Activated CD4-positive, alpha-beta T cell treated with anti-CD3 and anti-CD28 coated beads for 36 hours (primary cell): ENCODE measurements at places on chromosomes 7 and 10. TPM values are rescaled to one million over a fixed set of nuclear protein-coding genes. Genes with fewer than 3 reads are reported as not detected.

GRCh38 chr10:81546243-81546642 lies 328.8 kb upstream of the NRG3 start:
- no peaks in the 10 kb centered on the region for H3K4me1 ChIP-seq
- no peak for DNase-seq
- no peak overlapping the region for H3K27ac ChIP-seq
- no peaks in the 10 kb centered on the region for H3K36me3 ChIP-seq
- no peak overlapping the region for H3K4me3 ChIP-seq
- no peaks in the 10 kb centered on the region for H3K27me3 ChIP-seq

- no peak overlapping the region for H3K4me3 ChIP-seq
- DNase-seq: no peak
- H3K36me3 ChIP-seq: no peaks in the 10 kb centered on the region
- H3K27ac ChIP-seq: no peak overlapping the region
- no peaks in the 10 kb centered on the region for H3K4me1 ChIP-seq
These were observed 25.3 kb upstream of the PPP2R2D start for GRCh38 chr10:131875501-131875900.

GRCh38 chr7:88795553-88795952 lies at the start of gene TEX47:
Gene TEX47 (minus strand): TSS chr7:88795737. CDS start chr7:88794942, 795 bp downstream.
- no peaks in the 10 kb centered on the region for H3K36me3 ChIP-seq
- no peak for DNase-seq
- peaks cover 5% of the 10 kb centered on the region for H3K27me3 ChIP-seq
- H3K27ac ChIP-seq: no peak within 1 kb of the TSS
- no peak within 1 kb of the TSS for H3K4me3 ChIP-seq
- H3K4me1 ChIP-seq: no peaks in the 10 kb centered on the region

DNA sequence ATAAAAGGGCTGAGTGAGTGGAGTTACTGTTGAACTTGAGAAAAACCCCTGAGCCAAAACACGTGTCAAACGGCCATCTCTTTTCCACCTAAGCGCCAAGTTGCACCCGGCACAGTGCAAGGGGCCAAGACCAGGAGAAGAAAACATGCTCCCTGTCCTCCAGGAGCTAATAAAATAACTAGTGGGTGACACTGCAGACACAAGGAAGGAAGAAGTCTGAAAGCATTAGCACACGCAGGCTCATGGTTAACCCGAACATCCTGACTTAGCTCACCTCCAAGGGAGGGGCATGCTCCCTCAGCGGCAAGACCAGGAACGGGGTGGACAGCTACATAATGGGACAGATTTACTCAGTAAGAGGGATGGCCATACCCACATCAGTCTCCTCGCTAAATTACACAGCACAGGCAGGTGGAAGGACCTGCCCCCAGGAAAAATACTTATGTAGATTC lies 65.0 kb downstream of the PIP4K2A start:
- H3K27me3 ChIP-seq: no peaks in the 10 kb centered on the region
- peak; percentile 69 for DNase-seq
- peak overlapping the region; percentile 93 for H3K27ac ChIP-seq
- H3K4me1 ChIP-seq: peaks cover 90% of the 10 kb centered on the region

Gene PPP1R3C
- 0.63 TPM for total RNA-seq

DNA sequence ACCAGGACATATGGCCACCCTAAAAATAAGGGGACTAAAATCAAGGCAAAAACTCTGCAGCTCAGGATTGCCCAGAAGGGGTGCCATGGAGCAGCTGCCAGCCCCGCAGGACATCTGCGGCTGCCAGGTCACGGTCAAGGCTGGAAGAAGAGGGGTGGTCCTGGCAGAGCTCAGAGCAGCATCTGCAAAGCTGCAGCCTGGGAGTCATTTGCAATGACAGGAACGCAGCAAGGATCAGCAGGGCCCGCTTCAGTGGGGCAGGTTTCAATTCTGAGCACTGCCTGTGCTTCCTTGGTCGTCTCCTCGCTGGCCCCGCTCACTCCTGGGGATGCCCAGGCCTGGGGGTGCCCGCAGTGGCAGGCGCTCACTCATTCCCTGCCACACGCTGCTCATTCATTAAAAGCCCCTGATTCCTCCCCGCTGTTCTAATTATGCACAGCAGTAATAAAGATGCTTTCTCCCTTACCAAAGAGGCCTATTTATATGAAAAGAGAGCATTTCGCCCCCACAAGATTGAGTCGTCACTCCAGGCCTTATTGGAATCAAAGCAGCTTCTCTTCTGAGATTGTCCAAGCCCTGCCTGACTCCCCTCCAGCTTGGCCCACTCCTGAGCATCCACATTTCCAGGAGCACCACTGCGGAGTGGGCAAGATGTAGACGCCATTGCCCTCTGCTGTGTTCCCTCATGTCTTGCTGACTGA lies 4.6 kb downstream of the HSPA12A start:
- no peak for DNase-seq
- H3K4me3 ChIP-seq: no peak overlapping the region
- H3K27me3 ChIP-seq: peaks cover 50% of the 10 kb centered on the region
- H3K4me1 ChIP-seq: no peaks in the 10 kb centered on the region
- H3K36me3 ChIP-seq: no peaks in the 10 kb centered on the region

DNA sequence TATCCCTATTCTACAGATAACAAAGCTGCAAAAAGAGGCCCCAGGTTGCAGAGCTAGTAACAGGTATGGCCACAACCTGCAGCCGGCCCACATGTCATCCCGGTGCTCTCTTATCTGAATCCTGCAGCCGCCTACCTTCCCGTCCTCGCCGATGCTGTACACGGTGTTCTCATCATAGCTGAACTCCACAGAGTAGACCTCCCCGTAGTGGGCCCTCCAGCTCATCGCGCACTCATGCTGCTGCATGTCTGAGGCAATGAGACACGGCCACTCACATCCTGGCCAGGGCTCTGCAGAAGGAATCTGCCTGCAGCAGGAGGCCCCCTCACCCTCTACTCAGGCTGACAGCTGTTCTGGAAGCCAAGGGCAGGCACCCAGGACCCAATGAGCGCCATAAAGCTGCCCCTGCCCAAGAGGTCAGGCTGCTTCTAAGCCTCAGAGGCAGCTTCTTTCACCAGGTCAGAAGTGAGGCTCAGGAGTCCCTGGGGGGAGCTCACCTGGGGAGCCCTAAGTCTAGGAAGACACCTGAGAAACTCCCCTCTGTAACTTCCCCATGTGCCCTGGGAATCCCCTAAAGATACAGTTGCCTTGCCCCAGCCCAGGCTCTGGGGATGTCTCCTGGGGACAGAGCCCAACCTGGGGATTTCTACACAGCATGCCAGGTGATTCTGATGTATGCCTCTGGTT lies 17.9 kb upstream of the CYREN start:
- DNase-seq: no peak
- H3K27ac ChIP-seq: no peak overlapping the region
- peaks cover 53% of the 10 kb centered on the region for H3K36me3 ChIP-seq
- H3K4me3 ChIP-seq: no peak overlapping the region

Gene IDI2
- not detected for total RNA-seq

- H3K36me3 ChIP-seq: no peaks in the 10 kb centered on the region
- no peak for DNase-seq
- H3K27ac ChIP-seq: no peak overlapping the region
- H3K4me3 ChIP-seq: no peak overlapping the region
- H3K27me3 ChIP-seq: no peaks in the 10 kb centered on the region
These were observed 692.6 kb downstream of the SUGCT start for GRCh38 chr7:40827222-40828085.

DNA sequence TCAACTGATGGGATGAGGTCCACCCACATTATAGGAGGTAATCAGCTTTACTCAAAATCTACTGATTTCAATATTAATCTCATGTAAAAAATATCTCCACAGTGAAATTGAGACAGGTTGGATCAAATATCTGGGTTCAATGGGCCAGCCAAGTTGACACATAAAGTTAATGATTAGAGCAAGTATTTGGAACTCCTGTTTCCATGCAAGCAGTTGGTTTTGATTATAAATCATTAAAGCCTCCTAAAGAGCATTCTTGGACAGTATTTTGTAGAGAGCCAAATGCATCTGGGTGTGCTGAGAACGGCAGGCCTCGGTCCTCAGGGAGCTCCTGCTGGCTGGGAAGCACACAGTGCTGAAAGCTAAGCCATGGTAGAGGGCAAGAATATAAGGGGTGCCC lies 126.9 kb upstream of the BTBD16 start:
- no peak overlapping the region for H3K4me3 ChIP-seq
- DNase-seq: no peak
- no peak overlapping the region for H3K27ac ChIP-seq

GRCh38 chr10:14605231-14605925 lies 169.3 kb downstream of the FAM107B start:
- H3K27ac ChIP-seq: peak overlapping the region; percentile 99
- peaks cover 63% of the 10 kb centered on the region for H3K4me1 ChIP-seq
- DNase-seq: peak; percentile 64
- H3K36me3 ChIP-seq: peaks cover 26% of the 10 kb centered on the region
- peak overlapping the region; percentile 85 for H3K4me3 ChIP-seq
- no peaks in the 10 kb centered on the region for H3K27me3 ChIP-seq

DNA sequence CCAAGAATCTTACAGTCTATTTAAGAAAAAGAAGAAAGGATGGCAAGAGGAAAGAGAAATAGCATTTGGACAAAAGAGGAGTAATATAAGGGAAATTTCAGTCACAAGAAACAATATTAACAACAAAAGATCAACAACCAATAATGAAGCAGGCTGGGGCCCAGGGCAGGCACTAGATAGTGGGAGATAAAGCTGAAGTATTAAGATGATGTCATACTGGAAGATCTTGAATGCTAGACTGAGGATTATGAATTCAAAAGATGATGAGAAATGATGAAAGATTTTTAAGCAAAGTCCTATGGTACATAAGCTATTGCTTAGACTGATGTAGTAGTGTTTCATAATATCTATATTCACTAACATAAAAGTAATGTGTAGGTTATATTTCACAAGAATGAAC lies 51.8 kb upstream of the SPOCK2 start:
- peaks cover 16% of the 10 kb centered on the region for H3K4me1 ChIP-seq
- H3K36me3 ChIP-seq: peaks cover 20% of the 10 kb centered on the region
- peak overlapping the region; percentile 34 for H3K27ac ChIP-seq
- no peak for DNase-seq
- no peak overlapping the region for H3K4me3 ChIP-seq

Gene CPEB3
- total RNA-seq: 1.4 TPM

- H3K27me3 ChIP-seq: peaks cover 30% of the 10 kb centered on the region
- peaks cover 3% of the 10 kb centered on the region for H3K4me1 ChIP-seq
- H3K27ac ChIP-seq: no peak overlapping the region
- H3K36me3 ChIP-seq: peaks cover 2% of the 10 kb centered on the region
- DNase-seq: no peak
These were observed 2.8 kb downstream of the FAM20C start for GRCh38 chr7:195010-195829.

Gene TMEM229A
- not detected for total RNA-seq

DNA sequence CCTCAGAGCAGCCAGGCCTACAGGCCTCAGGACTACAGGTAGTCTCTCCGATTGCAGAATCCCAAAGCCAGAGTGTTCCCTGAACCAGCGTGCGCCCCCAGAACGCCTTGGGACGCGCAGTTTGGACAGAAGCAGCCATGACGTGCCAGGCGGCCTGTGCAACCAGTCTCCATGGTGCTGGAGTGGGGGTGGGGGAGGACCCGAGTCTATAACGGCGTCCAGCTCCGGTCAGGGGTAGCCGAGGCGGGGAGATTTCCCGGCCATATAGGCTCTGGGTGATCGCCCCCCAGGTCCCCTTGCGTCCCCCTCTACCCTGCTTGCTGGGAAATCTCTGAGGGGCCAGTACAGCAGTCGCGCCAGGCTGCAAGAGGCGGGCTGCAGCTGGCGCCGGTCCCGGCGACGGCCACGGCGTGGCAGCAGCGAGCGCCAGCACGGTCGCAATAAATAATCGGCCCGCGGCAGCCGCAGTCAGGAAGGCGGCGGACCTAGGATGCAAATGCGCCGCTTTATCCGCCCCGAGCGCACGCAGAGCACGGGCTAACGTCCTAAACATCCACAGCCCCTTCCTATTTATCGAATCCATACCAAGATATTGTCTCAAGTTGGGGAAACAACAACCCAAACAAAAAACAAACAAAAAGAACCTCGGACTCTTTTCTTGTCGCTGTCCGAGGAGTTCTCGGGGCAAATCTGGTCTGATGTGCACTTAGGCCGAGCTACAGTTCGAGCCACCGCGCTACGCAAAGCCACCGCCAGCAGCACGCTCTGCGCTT lies 1.6 kb downstream of the HOXA3 start:
- no peaks in the 10 kb centered on the region for H3K36me3 ChIP-seq
- peak overlapping the region; percentile 35 for H3K4me3 ChIP-seq
- H3K4me1 ChIP-seq: peaks cover 36% of the 10 kb centered on the region
- peaks cover 83% of the 10 kb centered on the region for H3K27me3 ChIP-seq

DNA sequence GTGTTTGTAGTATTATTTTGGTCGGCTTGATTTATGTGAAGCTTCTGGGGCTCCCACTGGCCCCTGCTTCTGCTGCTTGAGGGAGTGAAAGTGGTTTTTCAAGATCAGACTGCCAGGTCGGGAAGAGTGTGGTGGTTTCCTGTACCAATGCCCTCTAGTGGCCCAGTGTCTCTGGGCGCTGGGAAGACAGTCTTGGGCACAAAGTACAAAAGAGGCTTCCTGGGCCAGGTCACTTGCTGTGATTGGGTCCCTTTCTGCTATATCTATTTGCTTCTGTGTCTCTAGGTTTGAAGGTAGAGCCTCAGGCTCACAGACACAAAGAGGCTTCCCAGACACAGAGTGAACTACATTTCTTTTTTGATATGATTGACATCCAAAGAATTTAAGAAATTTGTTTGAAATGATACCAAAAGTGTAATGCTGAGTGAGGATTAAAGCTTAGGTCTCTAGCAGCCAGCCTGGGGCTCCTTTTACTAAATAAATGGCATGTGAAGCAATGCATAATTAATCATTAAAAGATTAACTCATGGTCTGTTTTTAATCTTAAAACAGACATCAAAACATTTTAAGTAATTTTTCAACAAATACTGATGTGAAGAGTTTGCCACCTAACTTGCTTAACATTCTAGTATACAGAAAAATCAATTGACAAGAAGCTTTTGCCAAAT lies 36.3 kb downstream of the ABCB1 start:
- H3K4me1 ChIP-seq: peaks cover 4% of the 10 kb centered on the region
- no peaks in the 10 kb centered on the region for H3K27me3 ChIP-seq
- H3K27ac ChIP-seq: no peak overlapping the region
- H3K4me3 ChIP-seq: no peak overlapping the region
- peak; percentile 46 for DNase-seq

DNA sequence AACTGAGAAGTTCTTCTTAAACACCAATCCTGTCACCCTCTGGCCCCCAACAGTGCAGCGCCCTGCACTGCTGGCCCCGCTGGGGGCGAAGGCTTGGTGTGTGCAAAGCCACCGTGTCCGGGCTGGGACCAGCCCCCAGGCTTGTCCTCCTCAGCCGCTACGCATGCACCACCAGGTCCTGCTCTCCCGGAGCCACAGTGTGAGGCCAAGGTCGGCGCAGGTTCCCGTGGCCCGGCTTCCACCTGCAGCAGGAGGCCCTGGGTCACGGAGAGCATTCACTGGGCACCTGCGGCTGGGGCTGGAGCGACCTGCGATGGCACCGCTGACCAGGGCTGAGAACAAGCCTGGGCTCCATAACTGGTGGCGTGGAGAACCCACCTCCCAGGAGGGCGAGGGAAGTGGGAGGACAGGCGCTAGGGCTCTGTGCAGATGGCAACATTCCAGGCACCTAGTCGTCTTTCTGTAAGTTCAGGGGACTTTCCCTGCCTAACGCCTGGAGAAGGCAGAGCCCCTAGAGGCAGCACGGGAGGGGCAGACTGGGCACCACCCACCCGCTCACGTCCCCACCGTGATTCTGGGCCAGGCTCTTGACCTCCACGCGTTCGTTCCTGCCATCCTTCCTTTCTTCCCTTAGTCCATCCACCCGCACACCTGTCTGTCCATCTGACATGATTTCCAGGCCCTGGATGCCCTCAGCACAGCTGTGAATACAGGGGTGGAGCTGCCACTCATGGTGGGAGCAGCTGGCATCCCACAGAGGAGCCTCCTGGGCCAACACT lies 271.6 kb downstream of the ELFN1 start:
- DNase-seq: no peak
- H3K4me3 ChIP-seq: no peak overlapping the region
- H3K27ac ChIP-seq: no peak overlapping the region
- H3K27me3 ChIP-seq: no peaks in the 10 kb centered on the region
- H3K4me1 ChIP-seq: peaks cover 68% of the 10 kb centered on the region

GRCh38 chr7:70947181-70947580 lies 184.8 kb upstream of the GALNT17 start:
- DNase-seq: no peak
- H3K36me3 ChIP-seq: no peaks in the 10 kb centered on the region
- no peaks in the 10 kb centered on the region for H3K4me1 ChIP-seq
